ENCODE measurements at places on chromosomes 7 and 10.
A peak's percentile ranks its signal among the peaks of the same experiment; 100 is the strongest.

DNA sequence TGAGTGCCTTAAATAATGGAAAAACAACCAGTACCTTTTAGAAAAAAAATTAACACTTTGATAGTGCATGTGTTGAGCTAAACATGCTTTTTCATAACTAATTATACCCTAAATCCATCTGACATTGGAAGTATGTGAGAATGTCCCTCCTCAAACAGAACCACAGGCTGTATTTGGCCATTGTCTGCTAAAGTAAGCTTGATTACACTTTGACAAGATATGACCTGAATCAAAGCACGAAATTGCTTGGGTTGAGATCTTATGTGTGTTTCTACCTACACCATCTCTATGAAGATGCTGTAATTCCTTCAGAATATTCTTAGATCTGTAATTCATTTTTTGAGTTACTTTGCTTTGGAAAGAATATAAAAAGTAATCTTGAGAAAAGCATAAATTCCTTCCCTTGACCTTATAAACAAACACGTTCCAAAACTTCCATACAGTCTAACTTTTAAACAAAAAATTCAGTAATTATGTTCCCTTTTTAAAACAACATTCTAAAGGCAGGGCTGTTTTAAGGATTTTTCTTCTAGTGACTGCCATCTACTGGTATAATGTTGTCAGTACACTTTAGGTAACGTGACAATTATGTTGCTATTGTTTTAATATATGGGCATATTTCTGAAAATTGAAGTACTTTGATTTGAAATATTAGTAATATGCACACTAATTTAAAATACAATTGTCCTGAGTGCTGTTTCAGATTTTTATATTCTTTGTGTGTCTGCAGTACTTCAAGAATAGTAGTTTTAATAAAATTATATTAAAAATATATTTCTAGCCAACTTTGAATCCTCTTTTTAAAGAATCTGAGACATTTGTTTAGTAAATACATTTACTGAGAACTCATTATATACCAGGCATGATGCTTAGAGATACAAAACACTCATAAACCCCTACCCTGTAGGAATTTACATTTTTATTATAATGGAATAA lies 20.9 kb downstream of the CD36 start:
- DNase-seq = peak; percentile 26

DNA sequence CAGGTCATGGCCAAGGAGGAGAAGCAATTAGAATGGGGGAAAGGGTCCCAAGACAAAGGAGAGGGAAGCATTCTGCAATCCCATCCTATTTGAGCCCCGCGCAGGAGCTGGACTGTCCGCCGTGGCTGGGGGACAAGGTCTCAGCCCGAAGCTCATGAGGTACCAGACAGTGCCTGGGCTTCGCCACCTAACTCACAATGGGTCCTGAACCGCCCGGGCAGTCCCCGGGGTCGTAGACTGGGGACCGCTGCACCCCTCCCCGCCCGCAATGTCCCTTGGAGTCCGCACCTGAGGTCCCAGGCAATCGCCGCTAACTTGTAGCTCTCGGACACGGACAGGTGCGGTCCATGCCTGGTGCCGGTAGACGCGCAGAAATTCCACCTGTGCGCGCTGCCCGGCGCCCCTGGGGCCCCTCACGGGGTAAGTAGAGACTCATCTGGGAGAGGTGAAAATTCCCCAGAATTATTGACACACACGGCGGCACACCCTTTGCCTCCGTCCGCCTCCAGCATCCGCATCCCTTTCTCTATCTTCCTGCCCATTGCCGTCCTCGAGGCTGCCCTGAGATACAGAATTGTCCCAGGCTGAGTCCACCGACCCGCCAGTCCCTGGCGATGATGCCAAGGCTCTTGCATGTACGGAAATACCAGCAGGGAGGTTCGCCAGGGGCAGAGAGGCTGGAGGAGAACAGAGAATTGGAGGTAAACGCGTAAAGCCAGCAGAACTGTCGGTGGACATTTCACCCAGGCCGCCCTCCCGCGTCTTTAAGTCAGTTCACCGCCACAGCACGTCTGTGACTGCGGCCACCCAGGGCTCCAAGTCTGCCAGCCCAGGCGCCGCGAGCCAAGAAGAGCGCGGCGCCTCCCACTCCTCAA lies 1.8 kb downstream of the CHRM2 start:
- no peak for DNase-seq

- no peak for DNase-seq
Observed at GRCh38 chr10:88064608-88065382, 201.4 kb downstream of the PTEN start.

DNA sequence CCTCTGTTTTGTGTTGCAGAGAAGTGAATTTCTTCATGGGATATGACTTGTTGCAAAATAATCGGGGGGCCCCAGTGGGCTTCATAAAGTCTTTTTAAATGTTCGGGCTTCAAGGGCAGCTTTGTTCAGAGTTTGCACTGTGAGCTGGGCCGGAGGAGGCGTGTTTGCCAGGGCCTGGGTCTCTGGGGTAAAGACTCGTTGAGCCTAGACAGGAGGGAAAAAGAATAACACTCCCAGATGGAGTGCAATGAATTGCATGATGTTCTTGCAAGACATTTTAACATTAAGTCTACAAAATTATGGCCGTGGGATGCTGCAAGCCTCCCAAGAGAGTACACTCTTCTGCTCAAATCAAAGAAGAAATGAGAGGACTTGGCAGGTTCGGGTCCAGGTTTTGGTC lies 23.6 kb downstream of the BMPER start:
- DNase-seq = no peak

GRCh38 chr7:121447911-121448300 lies 51.8 kb upstream of the FAM3C start:
- no peak for DNase-seq

GRCh38 chr7:135964791-135965190 lies 12.4 kb downstream of the MTPN start:
- DNase-seq = no peak

DNA sequence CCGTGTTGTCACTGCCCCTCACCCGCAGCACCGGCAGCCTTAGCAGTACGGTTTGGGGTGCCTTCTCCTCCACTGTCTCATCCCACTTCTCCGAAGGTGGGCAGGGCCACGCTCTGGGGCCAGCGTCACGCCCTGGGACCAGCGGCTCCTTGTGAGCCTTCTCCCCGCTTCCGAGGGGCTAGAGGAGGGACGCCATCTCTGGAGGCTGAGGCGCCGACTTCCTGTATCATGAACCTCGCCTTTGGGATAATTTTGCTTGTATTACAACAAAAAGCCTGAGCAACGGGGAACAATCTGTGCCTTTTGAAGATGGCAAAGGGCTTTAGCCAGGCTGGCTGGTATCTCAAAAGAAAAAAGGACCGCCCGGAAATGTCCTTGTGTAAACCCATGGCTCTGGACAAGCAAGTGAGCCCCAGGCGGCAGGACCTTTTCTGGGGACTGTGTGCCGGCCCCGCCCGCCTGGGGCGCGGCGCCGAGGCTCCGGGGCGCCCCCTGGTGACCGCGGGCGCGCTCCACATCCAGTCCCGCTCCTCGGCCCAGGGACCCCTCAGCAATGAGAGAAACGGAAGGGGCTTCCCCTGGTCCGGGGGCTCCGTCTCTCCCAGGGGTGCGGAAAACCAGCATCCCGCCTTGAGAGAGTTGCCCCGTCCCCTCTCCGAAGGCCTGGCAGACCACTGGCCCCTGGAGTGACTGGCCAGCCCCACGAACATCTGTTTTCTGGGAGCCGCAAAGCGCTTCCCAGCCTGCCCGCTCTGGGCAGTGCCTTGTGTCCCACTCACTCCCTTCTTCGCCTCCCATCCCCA lies 3.8 kb downstream of the DEPP1 start:
- DNase-seq = peak; percentile 79

DNA sequence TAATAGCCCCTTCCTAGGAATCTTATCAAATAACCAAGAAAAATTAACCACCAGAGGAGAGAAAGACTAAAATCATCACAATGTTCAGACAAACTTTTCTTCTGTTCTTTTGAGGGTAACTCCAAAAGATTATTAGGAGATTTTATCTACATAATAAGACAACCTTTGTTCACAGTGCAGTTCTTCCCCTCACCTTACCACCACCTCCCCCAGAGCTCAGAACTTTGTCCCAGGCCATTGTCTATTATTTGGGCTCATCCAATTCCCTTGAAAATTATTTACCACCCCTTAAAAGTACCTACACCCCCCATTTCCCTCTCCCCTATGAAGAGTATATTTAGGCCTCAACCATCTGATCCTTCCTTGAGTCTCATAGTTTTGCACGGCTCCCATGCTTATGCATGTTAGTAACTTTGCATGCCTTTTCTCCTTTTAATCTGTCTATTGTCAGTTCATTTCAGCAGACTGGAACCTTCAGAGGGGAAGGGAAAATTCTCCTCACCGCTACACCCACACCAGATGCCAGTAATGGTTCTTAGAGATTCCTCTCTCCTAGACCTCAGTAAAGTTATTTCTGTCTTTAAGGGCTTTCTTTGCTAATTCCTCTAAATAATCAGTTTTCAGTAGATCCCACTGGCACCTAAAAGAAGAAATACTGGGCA lies 234.9 kb downstream of the SKIDA1 start:
- DNase-seq = no peak

DNA sequence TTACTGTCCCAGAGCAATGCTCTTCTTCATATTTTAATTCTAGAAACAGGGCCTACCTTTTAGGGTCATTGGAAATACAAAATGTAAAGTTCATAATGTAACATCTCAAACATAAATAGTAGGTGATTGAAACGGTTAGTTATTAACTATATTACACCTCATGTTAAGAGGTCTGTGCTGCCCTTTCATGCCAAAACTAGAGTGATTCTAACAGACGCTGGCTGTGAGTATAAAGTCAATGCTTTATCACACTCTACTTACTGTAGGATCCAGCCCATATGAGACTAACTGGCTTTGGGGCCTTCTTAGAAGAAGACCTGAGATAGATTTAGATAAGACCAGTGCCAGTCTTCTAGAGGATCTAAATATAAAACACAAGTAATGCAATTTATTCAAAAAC lies 966.1 kb upstream of the SORCS1 start:
- no peak for DNase-seq

DNA sequence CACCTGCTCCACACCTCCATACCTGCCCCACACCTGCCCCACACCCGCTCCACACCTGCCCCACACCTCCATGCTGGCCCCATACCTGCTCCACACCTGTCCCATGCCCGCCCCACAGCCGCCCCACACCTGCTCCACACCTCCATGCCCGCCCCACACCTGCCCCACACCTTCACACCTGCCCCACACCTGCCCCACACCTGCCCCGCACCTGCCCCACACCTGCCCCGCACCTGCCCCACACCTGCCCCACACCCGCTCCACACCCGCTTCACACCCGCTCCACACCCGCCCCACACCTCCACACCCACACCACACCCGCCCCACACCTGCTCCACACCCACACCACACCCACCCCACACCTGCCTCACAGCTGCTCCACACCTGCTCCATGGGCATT lies 53.0 kb downstream of the PARP12 start:
- DNase-seq = no peak
